Thoracic aorta (tissue), 2 donors: ENCODE measurements at places on chromosomes 12 and 14. TPM values are rescaled to one million over a fixed set of nuclear protein-coding genes. Genes with fewer than 3 reads are reported as not detected.

- DNase-seq, result no peak
These were observed 13.9 kb downstream of the PELI2 start for GRCh38 chr14:56131865-56132833.

GRCh38 chr14:103045371-103045869, 11.9 kb downstream of the CDC42BPB start:
- DNase-seq, result no peak

GRCh38 chr14:102077382-102077709, 9.5 kb downstream of the HSP90AA1 start:
- no peak for DNase-seq

- no peak for DNase-seq
These were observed 87.6 kb upstream of the HIF1A start for GRCh38 chr14:61607570-61608244.

GRCh38 chr14:38121320-38122020, 86.2 kb upstream of the SSTR1 start:
- no peak for DNase-seq

- DNase-seq, result no peak
These were observed 4.1 kb upstream of the TAS2R14 start for GRCh38 chr12:10943167-10943566.

GRCh38 chr12:25186038-25186787, 8.7 kb downstream of the DNAI7 start:
- DNase-seq, result no peak

- DNase-seq, result no peak
These were observed 450.6 kb downstream of the DPF3 start for GRCh38 chr14:72443256-72443655.

DNA sequence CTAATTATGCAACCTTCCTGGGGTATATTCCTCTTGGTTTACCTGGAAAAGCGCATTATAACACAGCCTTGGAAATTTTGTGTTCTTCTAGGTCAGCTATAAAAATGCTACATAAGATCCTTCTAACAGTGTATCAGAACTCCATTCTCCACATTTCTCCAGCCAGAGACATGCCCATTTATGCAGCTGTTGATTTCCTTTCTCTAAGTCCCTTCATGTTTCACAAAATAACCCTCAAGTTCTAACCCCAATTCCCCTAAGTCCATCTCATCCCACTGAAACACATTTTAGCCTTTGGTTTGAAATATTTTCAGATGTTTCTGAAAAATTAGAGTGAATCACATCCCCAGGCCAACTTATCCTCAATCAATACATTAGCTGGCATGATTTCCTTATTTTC, 20.9 kb upstream of the HDAC7 start:
- DNase-seq, result no peak

- DNase-seq, result no peak
These were observed 112.2 kb downstream of the SLC16A7 start for GRCh38 chr12:59708064-59708463.

DNA sequence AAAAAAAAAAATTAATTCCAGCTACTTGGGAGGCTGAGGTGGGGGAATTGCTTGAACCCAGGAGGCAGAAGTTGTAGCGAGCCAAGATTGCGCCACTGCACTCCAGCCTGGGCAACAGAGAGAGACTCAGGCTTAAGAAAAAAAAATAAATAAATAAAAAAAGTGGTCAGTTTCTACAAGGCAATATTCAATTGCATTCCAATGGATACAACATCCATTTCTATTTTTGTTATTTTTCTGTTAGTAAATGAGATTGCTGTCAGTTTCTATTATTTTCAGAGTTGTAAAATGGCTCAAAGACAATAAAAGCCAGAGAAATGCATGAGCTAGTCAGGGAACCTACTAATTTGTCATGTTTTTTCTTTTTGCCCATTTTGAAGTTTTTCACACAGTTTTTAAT, 119.2 kb downstream of the PDE3A start:
- DNase-seq, result no peak

DNA sequence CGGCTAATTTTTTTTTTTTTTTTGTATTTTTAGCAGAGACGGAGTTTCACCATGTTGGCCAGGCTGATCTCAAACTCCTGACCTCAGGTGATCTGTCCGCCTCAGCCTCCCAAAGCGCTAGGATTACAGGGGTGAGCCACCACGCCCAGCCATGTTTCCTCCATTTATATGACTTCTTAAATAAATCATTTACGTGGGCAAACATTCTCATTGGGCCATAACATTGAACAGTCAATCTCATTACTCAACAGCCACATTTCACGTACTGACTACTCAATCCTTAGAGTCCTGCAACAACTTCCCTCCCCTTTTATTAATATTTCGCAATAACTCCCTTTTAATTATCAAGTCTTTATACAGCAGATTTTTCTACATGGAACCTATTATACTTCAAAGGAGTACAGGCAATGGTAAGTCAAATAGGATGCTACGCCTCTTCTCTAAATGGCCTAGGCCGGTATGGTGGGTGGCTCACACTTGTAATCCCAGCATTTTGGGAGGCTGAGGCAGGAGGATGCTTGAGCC, 7.4 kb upstream of the CSRNP2 start:
- no peak for DNase-seq

GRCh38 chr12:113850309-113851056, 115.6 kb downstream of the RBM19 start:
- DNase-seq, result no peak

GRCh38 chr14:89357655-89358297, 59.3 kb downstream of the FOXN3 start:
- DNase-seq, result no peak

GRCh38 chr12:53999559-54000115, 324 bp upstream of the HOXC9 start:
- DNase-seq, result no peak

- no peak for DNase-seq
These were observed 39.5 kb downstream of the BEGAIN start for GRCh38 chr14:100547633-100548294.

- DNase-seq, result no peak
These were observed 42.9 kb downstream of the TESPA1 start for GRCh38 chr12:54941659-54942058.

DNA sequence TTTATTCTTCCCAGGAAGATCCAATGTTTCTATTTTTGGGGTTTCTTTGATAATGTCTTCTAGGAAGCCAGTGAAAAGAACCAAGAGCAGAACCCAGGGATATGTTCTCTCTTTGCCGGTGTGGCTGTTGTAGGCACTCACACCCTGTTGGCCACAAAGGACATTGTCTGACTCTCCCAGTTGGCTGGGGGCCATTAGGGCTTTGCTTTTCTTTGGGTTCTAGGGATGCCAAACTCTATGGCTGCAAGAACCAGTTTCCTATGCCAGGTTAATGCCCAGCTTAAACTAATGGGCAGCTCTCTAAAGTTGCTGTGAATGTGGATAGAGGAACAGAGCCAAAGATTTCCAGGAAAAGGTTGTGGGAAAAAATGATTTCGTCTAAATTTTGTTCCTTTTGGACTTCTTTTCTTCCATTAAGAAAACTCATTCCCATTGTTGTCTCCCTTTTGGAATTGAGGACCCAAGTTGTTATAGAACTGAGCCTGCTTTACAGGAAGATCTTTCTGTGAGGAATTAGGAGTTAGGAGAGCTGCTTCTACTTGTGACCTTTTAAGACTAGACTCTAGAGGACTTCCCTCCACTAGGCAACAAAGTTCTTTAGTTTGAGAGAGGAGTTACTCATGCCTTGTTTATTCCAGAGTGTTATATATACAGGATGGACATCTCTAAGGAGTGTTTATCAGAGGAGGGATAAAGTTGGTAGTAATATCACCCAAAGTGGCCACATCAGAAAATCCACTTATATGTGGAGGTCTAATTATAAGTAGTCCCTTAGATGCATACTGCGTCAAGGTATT, 13.1 kb downstream of the COPZ1 start:
- no peak for DNase-seq

DNA sequence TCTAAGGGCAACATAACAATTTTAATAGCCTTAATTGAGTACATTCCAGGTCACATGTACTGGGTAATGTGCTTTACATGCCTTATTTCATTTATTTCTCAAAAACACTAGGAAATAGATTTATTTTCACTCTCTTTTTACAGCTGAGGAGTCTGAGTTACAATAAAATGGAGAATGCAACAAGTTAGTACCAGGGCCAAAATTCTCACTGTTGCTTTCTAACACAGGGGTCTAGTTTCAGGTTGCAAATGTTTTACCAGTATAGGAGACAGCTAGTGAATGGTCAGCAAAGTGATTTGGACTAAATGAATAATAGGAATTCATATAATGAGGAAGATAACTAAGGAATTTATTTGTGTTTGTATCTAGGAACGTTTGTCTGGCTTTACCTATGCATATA, 137.3 kb downstream of the RASSF9 start:
- DNase-seq, result no peak

DNA sequence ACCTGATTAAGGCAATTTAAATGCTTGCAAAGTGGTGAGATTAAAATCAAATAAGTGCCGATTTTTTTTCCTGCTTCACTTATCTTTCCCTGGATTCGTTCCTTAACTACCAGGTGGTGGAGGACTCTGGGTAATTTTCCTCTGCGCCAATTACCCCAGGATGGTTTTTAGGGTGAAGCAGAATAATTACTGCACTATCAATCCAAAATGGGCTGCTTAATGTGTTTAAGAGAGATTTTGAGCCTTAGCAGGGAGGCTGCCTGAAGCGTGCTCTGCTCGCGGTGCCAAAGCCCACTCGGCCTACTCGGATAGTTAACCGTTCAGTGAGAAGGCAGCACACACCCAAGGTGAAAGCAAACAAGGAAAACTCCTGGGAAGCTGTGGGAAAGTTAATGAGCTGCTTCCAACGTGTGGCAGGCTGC, 274.9 kb upstream of the LMO3 start:
- no peak for DNase-seq

GRCh38 chr12:19075711-19076340, 53.7 kb upstream of the PLEKHA5 start:
- DNase-seq, result no peak

- DNase-seq, result no peak
These were observed 44.0 kb downstream of the PAH start for GRCh38 chr12:102873077-102873476.

- no peak for DNase-seq
These were observed 99.3 kb downstream of the CACNA1C start for GRCh38 chr12:2152134-2152533.

GRCh38 chr12:102063069-102063468, 1.3 kb upstream of the WASHC3 start:
- DNase-seq, result no peak

DNA sequence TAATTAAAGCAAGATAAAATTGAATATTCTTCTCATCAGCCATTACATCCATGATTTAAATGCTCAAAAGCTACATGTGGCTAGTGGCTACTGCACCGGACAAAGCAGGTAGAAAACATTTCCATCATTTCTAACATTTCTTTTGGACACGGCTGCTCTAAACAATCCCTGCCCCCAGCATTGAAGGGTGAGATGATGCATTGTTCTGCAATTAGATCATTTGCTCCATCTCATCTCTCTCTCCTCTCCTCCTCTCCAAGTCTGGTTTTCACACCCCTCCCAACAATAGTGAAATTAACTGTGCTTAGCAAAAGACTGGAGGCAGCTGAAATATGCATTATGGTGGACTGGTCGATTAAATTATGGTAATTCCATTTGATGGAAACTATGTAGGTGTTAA, 288.5 kb downstream of the KSR2 start:
- no peak for DNase-seq

RAD9B gene
- 0.21 TPM for total RNA-seq

SERPINA6 gene
- not detected for total RNA-seq

NUMB gene
- total RNA-seq, result 37.0 TPM

C12orf42 gene
- total RNA-seq, result not detected

SPX gene
- total RNA-seq, result not detected

RFX4 gene
- not detected for total RNA-seq

SMCO2 gene
- total RNA-seq, result not detected

CD163 gene
- total RNA-seq, result 464 TPM

PPM1H gene
- total RNA-seq, result 10.3 TPM

EMC9 gene
- 4.9 TPM for total RNA-seq
